ENCODE measurements at places on chromosomes 7 and 10. TPM values are rescaled to one million over a fixed set of nuclear protein-coding genes. Genes with fewer than 3 reads are reported as not detected.

DNA sequence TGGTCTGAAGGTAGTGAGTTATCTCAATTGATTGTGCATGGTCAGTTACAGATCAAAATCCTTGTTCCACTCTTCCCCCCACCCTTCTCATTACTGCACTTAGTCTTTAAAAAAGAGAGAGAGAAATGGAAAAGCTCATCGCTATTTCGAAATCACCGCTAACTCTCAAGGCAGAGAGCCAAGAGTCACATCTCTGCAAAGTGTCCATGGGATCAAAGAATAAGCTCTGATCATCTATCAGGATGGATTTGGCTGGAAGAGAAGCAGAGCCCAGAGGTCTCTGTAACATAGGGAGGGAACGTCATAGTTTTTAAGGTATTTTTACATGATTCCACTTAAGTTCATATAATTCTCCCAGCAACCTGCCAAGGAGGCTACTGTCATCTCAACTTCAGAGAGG, 30.0 kb upstream of the MYH16 start:
- no peak for DNase-seq

DNA sequence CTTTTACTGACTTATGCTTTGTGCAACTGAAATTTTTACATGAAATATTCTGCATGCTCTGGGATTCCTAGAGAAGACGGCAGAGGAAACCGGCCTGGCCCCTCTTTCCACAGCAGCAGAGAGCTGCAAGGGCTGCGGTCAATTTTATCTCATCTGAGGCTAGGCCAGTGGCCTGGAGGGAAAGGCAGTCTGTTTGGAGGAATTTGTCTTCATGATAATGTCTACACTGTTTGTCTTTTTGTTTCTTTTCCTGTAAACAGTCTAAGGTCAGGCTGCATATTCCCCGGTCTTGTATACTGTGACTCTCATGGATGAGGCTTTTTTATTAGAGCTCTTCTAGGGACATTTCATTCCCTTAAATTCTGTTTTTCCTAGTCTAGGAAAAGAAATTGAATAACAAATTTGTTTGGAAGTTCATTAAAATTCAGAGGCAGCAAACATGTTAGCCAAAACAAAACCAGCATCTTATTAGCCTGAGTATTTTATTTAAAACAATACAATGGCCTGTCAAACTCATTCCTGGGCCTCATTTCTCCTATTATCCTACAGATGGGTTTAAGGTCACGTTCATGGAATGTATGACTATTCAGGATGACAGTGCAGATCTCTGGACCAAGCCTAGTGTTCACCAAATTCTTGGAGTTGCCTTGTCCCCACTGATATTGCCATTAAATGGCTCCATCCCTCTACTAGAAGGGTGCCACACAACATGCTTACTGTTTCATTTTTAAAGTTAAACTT, 26.4 kb downstream of the LAMB4 start:
- DNase-seq = no peak

GRCh38 chr7:128380483-128381106, 19.1 kb upstream of the PRRT4 start:
- no peak for DNase-seq

DNA sequence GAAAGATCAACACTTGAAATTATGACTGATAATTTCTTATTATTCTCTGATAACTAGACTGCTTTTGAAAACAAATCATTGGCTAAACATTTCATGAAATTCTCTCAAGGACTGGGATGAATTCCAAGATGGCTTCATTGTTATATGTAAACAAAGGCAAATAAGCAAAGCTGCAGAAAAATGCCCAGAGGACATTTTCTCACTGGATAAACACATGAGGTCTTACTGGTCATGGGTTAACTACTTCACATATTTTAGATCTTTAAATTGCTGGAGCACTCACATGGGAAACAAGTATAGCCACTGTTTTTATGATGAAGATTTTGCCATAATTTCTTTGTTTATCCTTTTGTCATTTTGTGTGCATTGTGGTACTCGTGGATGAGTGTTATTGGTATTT, 239.1 kb downstream of the PHF14 start:
- DNase-seq = no peak

DNA sequence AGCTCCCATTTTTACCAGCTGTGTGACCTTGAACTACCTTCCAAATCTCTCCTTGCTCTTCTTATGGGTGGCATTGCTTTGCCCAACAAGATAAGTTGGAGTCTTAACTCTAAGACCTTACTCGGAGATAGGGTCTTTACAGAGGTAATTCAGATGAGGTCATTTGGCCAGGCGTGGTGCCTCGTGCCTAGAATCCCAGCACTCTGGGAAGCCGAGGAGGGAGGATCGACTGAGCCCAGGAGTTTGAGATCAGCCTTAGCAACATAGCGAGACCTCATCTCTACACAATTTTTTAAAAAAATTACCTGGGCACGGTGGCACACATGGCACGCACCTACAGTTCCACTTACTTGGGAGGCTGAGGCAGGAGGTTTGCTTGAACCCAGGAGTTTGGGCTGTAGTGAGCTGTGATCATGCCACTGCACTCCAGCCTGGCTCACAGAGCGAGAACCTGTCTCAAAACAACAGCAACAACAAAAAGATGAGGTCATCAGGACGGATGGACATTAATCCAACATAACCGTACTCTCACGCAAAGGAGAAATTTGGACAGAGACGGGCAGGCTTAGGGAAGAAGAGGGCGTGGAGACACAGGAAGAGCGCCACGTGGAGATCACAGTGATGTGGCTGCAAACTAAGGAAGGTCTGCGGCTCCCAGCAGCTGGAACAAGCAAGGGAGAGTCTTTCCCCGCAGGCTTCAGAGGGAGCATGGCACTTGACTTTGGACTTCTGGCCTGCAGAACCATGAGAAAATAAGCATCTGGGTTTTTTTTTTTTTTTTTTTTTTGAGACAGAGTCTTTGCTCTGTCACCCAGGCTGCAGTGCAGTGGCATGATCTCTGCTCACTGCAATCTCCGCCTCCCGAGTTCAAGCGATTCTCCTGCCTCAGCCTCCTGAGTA, 122.3 kb upstream of the CARD11 start:
- DNase-seq = no peak

LIMK1 gene
- 37.4 TPM for total RNA-seq

GRCh38 chr10:130042381-130042780, 68.2 kb downstream of the C10orf143 start:
- DNase-seq = no peak

LRRC17 gene
- 0.46 TPM for total RNA-seq

- DNase-seq = no peak
These were observed 90.0 kb upstream of the PAX2 start for GRCh38 chr10:100655326-100655759.

DNA sequence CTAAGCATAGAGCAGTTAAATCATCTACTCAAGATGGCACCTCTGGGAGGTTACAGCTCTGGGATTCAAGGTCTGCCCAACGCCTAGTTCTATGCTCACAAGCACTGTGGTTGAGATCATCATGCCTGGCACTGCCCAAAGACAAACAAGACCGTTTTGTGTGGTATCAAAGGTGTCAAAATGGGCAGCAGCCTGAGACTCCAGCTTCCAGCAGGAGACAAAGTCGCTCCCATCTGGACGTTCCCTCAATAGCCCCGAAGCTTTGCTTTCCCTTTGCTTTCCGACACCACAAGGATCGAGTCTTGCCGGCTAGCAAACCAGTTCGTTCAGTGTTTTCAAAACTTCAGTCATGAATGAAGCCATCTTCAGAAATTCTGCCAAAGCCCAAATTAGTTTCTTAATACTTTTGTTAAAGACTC, 5.1 kb downstream of the HABP2 start:
- DNase-seq = no peak

FANK1 gene
- 2.9 TPM for total RNA-seq

MYL7 gene
- not detected for total RNA-seq

CFAP58 gene
- total RNA-seq = 0.44 TPM

GRCh38 chr7:95276114-95276513, 48.2 kb downstream of the PON1 start:
- no peak for DNase-seq

SLC25A28 gene
- 38.6 TPM for total RNA-seq

CCL24 gene
- total RNA-seq = 3.9 TPM

POU6F2 gene
- 1.4 TPM for total RNA-seq

GRCh38 chr10:46096909-46097575, 51.0 kb upstream of the MSMB start:
- peak; percentile 41 for DNase-seq

GRCh38 chr10:4391683-4392082, 434.3 kb upstream of the AKR1E2 start:
- no peak for DNase-seq

GRCh38 chr10:114102256-114102655, 58.6 kb downstream of the ADRB1 start:
- no peak for DNase-seq

Data from upper lobe of left lung (tissue), 6 donors.